Motor neuron (in vitro differentiated cells): ENCODE measurements at places on chromosomes 4 and X. TPM values are rescaled to one million over a fixed set of nuclear protein-coding genes. Genes with fewer than 3 reads are reported as not detected.

GRCh38 chr4:103105558-103106356 lies 6.1 kb upstream of the BDH2 start:
- ATAC-seq: no peak

Gene SPANXB1
- not detected in 2 replicates for total RNA-seq

GRCh38 chr4:133513901-133514300 lies 364.8 kb downstream of the PCDH10 start:
- ATAC-seq: no peak

- no peak for ATAC-seq
Observed at GRCh38 chr4:184784628-184785257, 41.0 kb downstream of the ACSL1 start.

Gene FUNDC2
- 54.2 and 66.6 TPM in 2 replicates for total RNA-seq

GRCh38 chr4:1684506-1685234 lies 557 bp upstream of the FAM53A start:
- no peak for ATAC-seq

Gene FAM50A
- total RNA-seq: 68.4 and 82.1 TPM in 2 replicates

GRCh38 chrX:94758130-94758529 lies 1084.1 kb downstream of the FAM133A start:
- no peak for ATAC-seq
